ENCODE measurements at places on chromosomes 3 and 15.

- DNase-seq, result no peak
Measured at GRCh38 chr15:40128766-40129660, 20.3 kb upstream of the BMF start.

GRCh38 chr15:35546511-35547381 lies 781 bp upstream of the DPH6 start:
- no peak for DNase-seq

DNA sequence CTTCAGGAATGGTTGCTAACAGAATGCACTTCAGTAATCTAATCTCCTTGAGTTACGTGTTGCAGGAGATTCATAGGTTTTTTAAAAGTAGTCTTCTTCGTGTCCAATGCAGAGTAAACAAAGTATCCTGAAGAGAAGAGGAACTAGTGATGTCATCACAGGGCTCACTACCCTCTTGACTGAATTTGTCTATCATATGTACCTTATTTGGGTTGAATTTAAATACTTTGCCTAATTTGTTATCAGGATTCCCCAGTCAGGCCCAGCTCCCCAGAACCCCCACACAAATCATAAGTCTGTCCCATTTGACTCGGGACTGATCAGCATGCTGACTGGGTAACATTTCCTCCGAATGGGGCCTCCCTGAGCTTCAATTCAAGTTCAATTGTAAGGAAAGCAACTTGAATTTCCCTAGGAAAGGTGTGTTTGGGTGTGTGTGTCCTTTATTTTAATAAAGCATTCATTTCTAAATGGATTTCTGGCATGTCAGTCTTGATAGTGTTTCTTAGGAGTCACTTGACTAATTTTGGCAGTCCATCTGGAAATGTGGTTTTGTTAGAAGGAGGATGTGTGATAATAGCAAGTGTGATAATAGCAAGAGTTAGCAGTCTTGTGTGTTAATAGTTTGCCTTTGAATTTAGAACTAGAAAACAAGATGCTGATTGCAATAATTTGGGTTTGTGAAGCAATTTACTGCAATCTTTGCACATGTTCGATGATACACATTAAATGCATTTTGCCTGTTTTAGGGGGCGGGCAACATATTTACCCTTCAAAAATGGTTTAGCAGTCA lies 21.9 kb downstream of the OXNAD1 start:
- DNase-seq, result no peak

DNA sequence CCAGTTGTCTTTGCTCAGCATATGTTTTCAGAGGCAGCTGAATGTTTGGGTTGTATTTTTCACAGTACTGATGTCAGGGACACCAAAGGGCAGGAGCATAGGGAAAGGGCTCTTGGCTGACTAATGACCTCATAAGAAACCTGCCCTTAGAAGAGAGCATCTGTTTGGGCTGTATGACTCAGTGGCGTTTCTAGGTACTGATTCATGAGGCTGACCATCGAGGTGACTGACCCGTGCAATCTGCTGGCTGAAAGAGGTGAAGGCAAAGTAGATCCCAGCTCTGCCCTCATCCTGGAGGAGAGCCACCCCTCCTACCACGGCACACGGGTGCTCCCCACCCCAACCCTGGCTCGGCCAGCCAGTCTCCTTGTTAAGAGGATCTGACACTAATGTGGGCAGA lies 8.3 kb downstream of the LMCD1 start:
- no peak for DNase-seq

GRCh38 chr3:194952841-194953241 lies 267.2 kb downstream of the FAM43A start:
- DNase-seq, result no peak

- DNase-seq, result no peak
Measured at GRCh38 chr15:69224383-69224782, 63.9 kb downstream of the GLCE start.

DNA sequence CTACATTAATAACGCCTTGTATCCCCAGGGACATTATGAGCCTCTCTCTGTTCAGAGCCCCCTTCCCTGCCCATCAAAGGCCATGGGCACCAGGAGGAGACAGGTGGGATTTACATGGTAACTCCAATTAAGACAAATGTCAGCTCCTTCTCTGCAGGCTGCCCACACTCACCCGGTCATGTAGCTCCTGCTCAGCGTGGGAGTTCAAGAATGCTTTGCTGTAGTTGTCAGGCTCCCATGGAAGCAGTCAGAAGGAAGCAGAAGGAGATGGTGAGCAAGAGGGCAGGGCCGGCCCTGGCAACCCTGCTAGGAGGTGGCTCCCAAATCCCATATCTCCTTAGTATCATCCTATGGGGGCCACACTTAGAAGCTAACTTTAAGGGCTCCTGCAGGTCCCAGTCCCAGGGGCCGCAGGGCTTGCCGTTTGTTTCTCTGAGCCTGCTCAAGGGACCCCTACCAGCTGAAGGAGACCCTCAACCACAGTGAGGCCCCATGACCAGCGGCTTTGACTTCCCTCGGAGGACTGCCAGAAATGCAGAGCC lies 218.4 kb upstream of the TLE3 start:
- DNase-seq, result no peak
